ENCODE measurements at places on chromosomes 16 and 17. TPM values are rescaled to one million over a fixed set of nuclear protein-coding genes. Genes with fewer than 3 reads are reported as not detected.

DNA sequence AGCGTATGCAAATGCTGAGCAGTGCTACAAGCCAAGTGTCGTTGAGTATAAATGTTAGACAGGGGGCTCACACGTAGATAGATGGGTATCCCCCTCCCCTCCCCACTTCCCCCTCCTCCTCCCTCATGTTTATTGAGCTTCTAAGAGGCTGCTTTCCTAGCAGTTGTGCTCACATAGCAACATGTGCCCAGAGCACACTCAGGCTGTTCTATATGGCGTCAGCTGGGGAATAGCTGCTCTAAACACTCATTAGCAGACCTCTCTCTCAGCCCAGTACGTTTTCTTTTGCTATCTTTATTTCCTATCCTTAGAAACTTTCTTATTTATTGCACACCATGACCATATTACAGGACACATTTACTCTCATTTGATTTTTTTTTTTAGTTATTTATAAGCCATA is 1.8 kb downstream of the KCNJ2 start:
- no peak overlapping the region for H3K27ac ChIP-seq
- H3K4me1 ChIP-seq: peaks cover 32% of the 10 kb centered on the region
- H3K27me3 ChIP-seq: peaks cover 18% of the 10 kb centered on the region
- DNase-seq: no peak
- no peak overlapping the region for H3K4me3 ChIP-seq

Gene VAT1L
- total RNA-seq: not detected

DNA sequence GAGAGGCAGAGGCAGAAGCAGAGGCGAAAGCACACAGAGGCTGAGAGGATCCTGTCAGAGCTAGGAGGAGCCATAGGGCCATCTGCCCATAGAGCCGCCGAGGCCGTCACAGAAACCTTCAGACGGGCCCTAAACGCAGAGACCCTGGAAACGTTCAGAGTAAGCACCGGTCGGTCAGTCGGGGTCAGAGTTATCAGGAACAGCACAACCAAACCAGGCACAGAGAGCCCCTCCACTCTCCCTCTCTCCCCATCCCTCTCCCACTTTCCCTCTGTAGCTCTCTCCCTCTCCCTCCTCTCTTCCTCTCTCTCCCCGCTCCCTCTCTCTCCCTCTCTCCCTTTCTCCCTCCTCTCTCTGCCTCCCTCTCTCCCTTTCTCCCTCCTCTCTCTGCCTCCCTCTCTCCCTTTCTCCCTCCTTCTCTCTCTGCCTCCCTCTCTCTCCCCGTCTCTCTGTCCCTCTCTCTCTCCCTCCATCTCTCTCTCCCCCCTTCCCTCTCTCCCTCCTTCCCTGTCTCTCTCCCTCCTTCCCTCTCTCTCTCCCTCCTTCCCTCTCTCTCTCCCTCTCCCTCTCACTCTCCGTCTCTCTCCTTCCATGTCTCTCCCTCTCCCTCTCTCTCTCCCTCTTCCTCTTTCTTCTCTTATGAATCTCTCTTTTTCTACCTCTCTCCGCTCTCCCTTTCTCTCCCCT is 138.9 kb downstream of the C16orf95 start:
- H3K27me3 ChIP-seq: no peaks in the 10 kb centered on the region
- peak overlapping the region; percentile 47 for H3K4me3 ChIP-seq
- H3K27ac ChIP-seq: peak overlapping the region; percentile 95
- DNase-seq: no peak
- H3K4me1 ChIP-seq: peaks cover 56% of the 10 kb centered on the region

DNA sequence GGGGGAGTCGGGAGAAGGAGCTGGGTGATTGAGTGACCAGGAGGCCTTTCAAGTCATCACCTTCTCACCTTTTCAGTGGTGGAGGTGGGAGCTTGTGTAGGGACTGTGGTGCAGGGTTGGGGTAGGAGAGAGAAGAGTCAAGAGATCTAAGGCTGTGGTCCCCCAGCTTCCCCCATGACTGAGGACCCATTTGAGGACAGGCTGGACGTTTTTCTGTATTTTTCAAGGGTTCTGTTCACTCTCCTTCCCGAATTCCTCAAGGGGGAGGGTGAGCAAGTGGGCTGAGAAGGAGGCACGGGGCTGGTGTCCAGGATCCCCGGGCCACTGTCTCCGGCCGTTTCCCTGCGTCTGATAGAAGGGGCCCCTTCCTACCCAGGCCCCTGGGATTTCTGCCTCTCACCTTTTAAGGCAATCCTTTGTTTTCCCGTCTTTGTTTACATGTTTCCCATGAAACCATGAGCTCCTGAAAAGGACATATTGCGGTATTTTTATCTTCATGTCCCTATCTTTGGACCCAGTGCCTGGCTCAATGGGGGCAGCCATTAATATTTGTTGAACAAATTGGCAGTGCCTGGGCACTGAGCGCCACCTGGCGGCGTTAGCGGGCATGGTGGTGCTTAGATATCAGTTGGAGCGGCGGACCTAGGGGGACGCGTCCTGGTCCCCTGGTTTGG is 9.2 kb upstream of the CD300A start:
- no peak overlapping the region for H3K4me3 ChIP-seq
- peaks cover 22% of the 10 kb centered on the region for H3K27me3 ChIP-seq
- H3K36me3 ChIP-seq: no peaks in the 10 kb centered on the region
- H3K4me1 ChIP-seq: peaks cover 25% of the 10 kb centered on the region
- DNase-seq: no peak

- H3K27me3 ChIP-seq: no peaks in the 10 kb centered on the region
- peaks cover 4% of the 10 kb centered on the region for H3K36me3 ChIP-seq
- H3K4me1 ChIP-seq: no peaks in the 10 kb centered on the region
- H3K27ac ChIP-seq: no peak overlapping the region
Observed at GRCh38 chr16:22035153-22035552, 27.2 kb downstream of the MOSMO start.

- H3K4me3 ChIP-seq: no peak overlapping the region
- H3K36me3 ChIP-seq: no peaks in the 10 kb centered on the region
Observed at GRCh38 chr16:88499292-88499691, 46.2 kb downstream of the ZFPM1 start.

Gene TMEM92
- 1.7 TPM for total RNA-seq

Gene RTN4RL1
- total RNA-seq: 0.47 TPM

Gene NECAB2
- 0.40 TPM for total RNA-seq
